SJSA1 (cell line): ENCODE measurements at places on chromosomes 7 and 10. TPM values are rescaled to one million over a fixed set of nuclear protein-coding genes. Genes with fewer than 3 reads are reported as not detected.

GRCh38 chr10:50625649-50626132, 1.9 kb upstream of the SGMS1 start:
- no peak for DNase-seq

- DNase-seq = peak; percentile 20
These were observed 48.5 kb upstream of the SLC29A3 start for GRCh38 chr10:71270301-71271220.

ZNF503 gene
- 2.6 and 6.0 TPM in 2 replicates for total RNA-seq

CDNF gene
- 0.29 and 0.38 TPM in 2 replicates for total RNA-seq

DNA sequence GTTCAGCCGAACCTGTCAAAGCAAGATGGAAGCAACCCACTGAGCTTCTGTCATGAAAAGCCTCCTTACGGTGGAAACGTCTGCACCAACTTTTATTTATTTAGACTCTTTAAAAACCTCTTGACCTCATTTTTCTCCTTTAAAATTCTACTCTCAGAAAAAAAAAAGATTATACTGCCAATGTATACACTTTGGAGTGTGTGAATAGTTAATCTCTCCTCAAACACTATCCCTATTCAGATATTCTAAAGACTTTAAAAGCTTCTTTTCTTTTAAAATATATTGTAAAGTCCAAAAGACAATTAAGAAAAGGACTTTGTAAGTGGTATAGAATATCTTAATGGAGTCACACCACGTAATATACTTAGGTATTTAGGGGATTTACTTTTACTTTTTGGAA, 335.2 kb upstream of the SEMA3D start:
- no peak for DNase-seq

DNA sequence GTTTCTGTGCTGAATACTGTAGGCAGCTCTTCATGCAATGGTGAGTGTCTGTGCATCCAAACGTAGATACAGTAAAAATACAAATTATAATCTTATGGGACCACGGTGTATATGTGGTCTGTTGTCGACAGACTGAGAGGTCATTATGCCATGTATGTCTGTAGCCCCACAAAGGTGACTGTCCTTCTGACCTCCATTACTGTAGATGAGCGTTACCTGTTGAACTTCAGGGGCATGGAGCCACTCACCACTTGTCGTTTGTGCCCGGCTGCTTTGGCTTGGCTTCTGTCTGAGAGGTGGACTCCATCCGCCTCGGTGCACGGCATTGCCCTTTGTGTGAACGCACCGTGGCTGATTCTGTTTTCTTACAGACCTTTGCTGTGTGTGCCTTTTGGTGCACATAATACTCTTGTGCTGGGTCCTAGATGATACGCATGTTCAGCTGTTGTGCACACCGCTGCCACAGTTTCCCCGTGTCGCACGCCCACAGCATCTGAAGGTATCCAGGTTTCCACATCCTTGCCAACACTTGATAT, 2.9 kb downstream of the UBE3C start:
- no peak for DNase-seq

- DNase-seq = no peak
These were observed 35.4 kb downstream of the CPED1 start for GRCh38 chr7:121023683-121024511.

- DNase-seq = no peak
These were observed 43.9 kb upstream of the LYZL1 start for GRCh38 chr10:29244978-29245377.
